Brain pericyte (primary cell): ENCODE measurements at places on chromosomes 7 and 10.

DNA sequence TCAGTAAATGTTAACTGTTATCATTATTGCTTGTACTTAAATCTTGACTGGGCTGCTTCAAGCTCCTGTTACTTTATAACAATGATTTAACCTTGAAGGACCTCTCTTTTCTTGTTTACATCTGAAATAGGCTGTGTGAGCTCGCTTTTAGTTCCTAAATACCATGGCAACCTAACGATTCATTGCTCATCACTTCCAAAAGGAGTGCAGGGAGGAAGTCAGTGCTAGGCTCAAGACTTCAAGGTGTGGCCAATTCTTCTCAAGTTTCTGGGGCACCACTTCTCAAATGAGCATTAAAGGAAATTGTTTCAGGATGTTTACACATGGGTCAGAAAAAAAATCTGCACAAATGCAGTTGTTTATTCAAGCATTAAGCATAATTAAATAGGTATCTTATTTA, 284.2 kb downstream of the MTERF1 start:
- no peak for DNase-seq

- no peak for DNase-seq
These were observed 54.1 kb downstream of the NRAP start for GRCh38 chr10:113609704-113610108.

GRCh38 chr7:91636129-91636724, 244.3 kb downstream of the MTERF1 start:
- no peak for DNase-seq

DNA sequence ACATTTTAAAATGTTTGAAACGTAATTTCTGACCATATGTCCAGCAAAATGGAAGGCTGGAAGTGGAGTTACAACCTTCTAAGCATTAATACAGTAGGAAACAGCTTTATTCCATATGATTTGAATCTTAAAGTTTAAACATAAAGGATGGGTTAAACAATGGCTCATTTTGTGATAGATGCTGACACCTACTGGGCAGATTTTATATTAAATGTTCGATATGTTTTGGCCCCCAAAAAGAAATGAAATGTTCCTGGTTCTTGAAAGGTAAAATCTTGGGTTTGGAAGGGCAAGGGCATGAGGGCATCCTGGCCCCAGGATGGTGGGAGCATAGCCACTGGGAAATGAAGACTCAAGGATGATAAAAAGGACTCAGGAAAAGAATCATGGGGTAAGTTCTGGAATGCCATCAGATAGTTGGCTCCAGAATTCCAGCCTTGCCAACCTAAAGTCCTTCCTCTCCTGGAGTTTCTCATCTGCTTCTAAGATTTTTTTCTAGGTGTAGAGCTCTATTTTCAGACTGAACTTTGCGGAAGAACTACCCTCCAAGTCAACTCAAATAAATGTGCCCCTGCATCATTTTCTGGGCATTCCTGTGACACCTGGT, 34.6 kb upstream of the SLC35G1 start:
- no peak for DNase-seq

DNA sequence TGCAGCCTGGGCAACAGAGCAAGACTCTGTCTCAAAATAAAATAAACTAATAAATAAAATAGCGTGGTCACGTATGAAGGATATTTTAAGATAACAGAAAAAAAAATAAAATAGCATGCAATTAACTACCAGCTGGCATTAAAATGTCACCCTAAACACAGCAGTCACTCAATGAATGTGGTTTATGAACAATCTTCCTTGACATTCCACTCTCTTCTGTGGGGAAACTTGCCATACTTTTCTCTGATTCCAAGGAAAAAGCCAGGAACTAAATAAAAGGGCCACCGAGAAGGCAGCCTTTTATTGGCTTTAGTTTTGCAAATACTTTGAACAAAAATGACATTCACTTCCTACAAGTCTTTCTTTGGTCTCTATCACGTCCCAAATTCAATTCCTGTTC, 266.6 kb downstream of the PARD3 start:
- DNase-seq, result no peak

DNA sequence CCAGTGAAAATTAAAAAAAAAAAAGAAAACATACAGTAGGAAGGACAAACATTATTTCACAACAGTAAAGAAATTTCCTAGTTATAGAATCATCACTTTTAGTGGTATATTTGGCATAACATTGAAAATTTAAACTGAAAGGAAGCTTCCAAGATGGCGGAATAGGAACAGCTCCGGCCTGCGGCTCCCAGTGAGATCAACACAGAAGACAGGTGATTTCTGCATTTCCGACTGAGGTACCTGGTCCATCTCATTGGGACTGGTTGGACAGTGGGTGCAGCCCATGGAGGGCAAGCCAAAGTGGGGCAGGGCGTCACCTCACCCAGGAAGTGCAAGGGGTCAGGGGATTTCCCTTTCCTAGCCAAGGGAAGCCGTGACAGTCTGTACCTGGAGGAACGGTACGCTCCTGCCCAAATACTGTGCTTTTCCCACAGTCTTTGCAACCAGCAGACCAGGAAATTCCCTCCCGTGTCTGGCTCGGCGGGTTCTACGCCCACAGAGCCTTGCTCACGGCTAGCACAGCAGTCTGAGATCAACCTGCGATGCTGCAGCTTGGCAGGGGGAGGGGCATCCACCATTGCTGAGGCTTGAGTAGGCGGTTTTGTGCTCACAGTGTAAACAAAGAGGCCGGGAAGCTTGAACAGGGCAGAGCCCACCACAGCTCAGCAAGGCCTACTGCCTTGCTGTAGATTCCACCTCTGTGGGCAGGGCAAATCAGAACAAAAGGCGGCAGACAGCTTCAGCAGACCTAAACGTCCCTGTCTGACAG, 19.4 kb downstream of the PON3 start:
- DNase-seq, result no peak

- DNase-seq, result no peak
These were observed 27.7 kb upstream of the PRKCQ start for GRCh38 chr10:6607778-6608177.

DNA sequence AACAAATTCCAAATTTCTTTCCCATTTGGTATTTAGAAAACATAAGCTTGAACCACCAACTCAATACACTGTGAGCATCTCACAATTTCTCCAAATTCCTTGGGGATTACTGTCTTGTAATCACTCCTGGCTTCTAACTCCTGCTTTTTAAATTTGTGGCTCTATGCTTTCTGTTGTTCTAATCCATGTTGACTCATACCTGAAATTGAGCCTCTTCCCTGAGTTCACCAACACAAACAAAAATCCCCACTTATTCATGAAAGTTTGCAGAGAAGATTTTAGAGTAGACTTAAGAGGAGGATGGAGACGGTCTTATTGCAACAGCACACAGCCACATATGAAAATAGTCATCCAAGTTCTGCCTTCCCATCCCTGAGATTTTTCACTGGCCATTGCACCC, 252.5 kb downstream of the PTEN start:
- DNase-seq, result no peak

- no peak for DNase-seq
These were observed 4.7 kb downstream of the CCNY start for GRCh38 chr10:35340975-35341374.

- no peak for DNase-seq
These were observed 9.6 kb upstream of the SRGN start for GRCh38 chr10:69078311-69078710.

- DNase-seq, result no peak
These were observed 42.3 kb downstream of the IKZF1 start for GRCh38 chr7:50346545-50347497.

GRCh38 chr10:10598297-10598696, 419.4 kb upstream of the CELF2 start:
- DNase-seq, result no peak

- DNase-seq, result no peak
These were observed 54.3 kb downstream of the LRRC18 start for GRCh38 chr10:48885376-48885775.

- DNase-seq, result no peak
These were observed 84.9 kb downstream of the NAMPT start for GRCh38 chr7:106199813-106200364.

- DNase-seq, result no peak
These were observed at the start of gene TLX1 for GRCh38 chr10:101130984-101131961. TLX1 (plus strand) TSS chr10:101131300; CDS start chr10:101131542, 242 bp downstream.

- DNase-seq, result no peak
These were observed 3.3 kb upstream of the UBE2H start for GRCh38 chr7:129955993-129956543.

DNA sequence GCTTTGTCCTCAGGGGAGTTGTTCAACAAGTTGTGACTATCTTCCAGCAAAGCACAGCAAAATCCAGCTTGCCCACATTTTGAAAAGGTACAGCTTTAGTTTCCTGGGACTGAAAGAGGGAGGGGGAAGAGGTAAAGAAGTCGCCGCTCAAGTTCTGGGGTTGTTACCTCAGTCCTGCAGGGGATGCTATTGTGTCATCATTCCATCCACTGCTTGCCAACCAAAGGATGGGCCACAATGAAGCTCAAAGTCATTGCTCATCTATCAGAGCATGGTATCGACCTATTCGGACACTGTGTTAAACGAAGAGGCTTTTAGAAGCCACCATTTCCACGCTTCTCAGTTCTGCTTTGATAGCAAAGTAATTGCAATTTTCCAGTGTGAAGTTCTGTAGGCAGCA, 34.3 kb downstream of the NPY start:
- no peak for DNase-seq

DNA sequence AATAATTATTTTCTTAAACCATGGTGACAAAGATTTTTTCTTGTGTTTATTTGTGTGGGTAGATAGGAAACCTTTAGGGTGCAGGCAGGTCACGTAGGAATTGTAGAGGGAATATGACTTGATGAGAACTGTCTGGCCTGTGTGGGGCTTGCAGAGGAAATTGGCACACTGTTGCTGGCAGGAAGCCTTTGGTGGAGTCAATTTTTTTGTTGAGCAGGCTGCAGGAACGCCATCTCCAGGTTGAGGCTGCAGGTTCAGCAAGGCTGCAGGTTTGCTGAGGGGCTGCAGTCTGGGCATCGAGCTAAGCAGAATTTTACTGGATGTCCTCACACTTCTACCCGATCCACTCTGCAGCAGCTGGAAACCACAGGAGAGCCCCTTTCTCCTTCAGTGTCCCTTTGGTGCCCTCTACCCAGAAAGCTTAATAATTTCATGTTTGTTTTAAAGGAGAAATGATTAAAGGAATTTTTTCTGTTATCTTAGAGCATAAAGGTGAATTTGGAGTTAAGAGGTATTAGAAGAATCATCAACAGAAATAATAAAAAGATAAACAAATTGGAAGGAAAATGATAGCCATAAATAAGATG, 37.0 kb downstream of the TBC1D12 start:
- DNase-seq, result no peak

- DNase-seq, result no peak
These were observed 83.4 kb downstream of the ZNF365 start for GRCh38 chr10:62457598-62457997.

GRCh38 chr10:70558295-70558694, 44.2 kb downstream of the PRF1 start:
- DNase-seq, result no peak

- DNase-seq, result no peak
These were observed 3.3 kb downstream of the CDHR1 start for GRCh38 chr10:84197643-84198042.

- no peak for DNase-seq
These were observed 690.4 kb upstream of the NRP1 start for GRCh38 chr10:34024693-34025425.

DNA sequence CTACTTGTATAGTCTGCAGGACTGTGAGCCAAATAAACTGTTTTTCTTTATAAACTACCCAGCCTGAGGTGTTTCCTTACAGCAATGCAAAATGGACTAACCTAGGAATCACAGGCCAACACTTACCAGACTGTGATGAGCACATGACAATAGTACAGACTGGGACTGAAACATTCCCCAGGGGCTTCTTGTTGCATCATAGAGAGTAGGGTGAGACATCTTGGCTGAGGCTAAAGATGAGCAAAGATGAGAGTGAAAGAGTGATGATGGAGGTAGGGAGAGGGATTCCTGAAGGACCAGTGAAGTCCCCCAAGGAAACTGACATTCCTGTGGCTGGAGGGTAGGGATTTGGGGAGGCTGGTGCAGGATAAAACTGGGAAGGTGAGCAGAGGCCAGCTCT, 194.4 kb downstream of the TPST1 start:
- DNase-seq, result no peak

DNA sequence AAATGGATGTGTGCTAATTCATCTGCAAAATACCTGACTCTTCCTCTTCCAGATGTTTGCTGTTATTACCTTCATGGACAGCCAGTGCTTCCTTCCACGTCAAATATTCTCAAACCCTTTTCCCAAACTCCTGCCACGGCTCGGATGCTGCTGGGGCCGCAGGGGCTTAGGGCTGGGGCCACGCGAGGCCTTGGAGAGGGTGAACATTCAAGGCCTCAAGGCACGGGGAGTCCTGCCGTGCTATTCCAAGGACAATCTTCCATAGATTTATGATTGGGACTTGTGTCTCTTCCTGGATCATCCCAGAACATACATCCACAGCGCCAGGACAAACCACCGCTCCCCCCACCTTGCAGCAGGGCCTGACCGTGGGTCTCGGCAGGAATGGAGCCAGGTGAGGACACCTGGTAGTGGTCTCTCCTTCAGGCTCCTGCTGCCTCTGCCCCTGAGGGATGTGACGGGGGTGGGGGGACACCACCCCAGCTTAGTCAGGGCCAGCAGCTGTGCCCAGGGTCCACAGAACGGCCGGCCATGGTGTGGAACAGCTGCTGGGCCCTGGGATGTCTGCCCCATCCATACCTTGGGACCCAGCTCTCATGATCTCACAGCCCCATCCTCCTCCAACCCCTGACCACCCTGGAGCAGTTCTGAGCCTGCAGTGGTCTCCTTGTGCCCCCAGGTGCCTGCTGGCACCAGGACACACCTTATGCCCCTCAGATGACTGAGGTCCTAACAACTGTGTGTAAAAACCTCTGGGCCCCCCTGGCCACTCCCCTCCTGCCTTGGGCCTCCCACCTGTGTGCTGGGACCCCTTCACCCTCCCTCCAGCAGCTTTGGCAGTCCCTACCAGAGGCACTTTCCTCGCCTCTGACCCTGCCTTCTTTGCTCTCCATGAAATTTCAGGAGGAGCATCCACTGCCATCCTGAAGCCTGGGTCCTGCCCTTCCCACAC, 16.7 kb downstream of the VIPR2 start:
- no peak for DNase-seq

DNA sequence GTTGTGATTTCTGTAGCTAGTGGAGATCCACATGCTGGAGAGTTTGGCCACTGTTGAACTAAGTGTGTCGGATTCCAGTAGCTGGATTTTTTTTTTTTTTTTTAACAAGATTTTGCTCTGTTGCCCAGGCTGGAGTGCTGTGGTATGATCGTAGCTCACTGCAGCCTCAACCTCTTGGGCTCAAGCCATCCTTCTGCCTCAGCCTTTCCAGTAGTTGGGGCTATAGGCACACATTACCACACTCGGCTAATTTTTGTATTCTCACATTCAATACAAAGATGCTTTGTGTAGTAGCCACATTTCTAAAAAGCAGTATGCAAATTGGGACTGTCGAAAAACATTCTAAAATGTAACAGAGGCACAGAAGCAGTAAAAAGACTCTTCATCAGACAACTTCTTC, 63.5 kb downstream of the RABGEF1 start:
- DNase-seq, result no peak

GRCh38 chr10:81696609-81697388, 178.2 kb upstream of the NRG3 start:
- DNase-seq, result no peak

DNA sequence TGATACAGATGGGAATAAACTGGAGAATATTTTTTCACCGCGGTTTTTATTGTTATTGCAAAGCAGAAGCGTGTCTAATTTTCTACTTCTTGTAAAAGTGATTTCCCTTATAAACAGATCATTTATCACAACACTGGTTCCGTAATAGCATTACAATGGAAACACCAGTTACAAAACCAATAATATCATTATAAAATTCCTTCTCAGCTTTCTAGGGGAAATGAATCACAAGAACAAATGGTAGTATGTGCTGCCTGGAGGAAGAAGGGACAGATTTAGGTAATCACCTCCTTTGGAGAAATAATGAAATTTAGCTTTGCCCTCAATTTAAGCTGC, 2.4 kb upstream of the CCDC6 start:
- DNase-seq, result no peak
